ENCODE measurements at places on chromosomes 11 and 22.

DNA sequence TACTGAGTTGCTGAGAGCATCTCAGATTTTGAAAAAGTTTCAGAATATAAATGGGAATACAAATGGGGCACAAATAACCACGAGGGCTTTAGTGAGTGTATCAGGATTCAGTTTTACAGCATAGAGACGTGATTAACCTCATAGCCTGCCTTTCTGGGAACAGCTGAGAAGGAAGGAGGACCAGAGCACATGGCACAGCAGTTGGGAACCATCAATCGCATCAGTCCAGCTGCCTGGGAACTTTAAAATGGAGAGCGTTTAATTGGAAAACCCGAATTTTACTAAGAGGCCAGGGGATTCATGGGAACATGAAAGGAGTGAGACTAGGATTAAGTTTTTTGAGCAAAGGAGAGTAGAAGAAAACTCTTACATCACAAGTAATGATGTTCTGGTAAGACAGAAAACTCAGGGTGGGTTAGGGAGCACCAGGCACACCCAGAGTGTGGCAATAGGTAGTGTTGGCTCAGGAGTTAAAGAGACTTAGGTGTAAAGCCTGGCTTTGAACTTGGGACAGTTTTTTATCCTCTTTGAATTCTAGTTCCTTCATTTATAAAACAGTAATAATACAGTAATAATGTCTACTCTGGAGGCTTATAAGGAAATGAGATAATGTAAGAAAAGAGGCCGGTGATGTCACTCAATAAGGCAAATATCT is 40.2 kb downstream of the FZD4 start:
- DNase-seq: no peak

DNA sequence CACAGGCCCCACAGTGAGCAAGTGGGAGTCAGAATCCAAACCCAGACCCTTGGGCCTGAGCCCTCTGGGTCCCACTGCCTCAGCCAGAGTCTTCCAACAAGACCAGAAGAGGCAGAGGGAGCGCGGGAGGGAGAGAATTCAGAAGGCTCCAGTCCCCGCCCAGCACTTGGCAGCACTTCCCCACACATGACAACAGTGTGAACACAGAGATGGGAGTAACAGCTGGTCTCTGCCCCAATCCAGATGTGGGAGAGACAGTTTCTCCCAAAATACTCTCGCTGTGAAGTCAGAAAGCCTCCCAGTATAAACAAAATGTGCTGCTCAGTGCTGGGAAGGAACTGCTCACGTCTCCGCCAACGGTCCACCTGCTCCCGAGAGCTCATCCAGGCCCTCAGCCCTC is 219.9 kb downstream of the MN1 start:
- peak; percentile 61 for DNase-seq

GRCh38 chr11:76695133-76695532 is 24.6 kb upstream of the LRRC32 start:
- DNase-seq: no peak

DNA sequence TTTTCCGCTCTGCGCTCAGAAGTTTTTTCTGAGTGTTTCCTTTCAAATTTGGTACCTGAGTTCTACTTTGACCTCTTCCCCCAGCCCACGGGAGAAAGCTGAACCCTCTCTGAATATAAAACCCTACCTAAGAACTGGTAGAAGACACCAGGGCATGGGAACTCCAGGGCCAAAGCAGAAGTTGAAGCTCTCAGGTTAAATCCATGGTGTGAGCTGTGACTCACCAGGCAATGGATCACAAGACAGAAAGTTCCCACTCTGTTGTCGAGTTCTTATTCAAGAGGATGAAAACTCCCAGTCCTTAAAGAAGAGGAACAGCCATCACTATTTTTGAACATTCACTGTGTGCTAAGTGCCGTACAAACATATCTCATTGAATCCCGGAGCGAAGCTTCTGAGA is 8.9 kb downstream of the TMEM218 start:
- DNase-seq: no peak

- no peak for DNase-seq
These were observed 36.4 kb downstream of the RAB30 start for GRCh38 chr11:83035070-83035854.

- no peak for DNase-seq
These were observed 199.7 kb downstream of the FAT3 start for GRCh38 chr11:92424281-92424680.

DNA sequence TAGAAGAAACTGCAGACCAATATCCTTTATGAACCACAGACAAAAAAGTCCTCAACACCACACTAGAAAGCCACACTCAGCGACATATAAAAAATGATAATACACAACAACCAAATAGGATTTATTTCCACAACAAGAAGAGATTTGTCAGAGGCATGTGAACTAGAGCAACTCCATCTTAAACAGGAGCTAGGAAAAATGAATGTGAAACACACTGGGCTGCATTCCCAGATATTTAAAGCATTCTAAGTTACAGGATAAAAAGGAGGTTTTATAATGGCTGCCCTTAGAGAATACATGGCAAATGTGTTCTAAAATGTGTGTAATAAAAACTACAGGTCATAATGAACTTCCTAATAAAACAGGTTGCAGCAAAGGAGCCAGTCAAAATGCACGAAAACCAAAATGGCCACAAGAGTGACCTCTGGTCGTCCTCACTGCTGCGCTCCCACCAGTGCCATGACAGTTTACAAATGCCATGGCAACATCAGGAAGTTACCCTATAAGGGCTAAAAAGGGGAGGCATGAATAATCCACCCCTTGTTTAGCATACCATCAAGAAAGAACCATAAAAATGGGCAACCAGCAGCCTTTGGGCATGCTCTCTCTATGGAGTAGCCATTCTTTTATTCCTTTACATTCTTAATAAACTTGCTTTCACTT is 21.8 kb downstream of the XKR3 start:
- DNase-seq: no peak

DNA sequence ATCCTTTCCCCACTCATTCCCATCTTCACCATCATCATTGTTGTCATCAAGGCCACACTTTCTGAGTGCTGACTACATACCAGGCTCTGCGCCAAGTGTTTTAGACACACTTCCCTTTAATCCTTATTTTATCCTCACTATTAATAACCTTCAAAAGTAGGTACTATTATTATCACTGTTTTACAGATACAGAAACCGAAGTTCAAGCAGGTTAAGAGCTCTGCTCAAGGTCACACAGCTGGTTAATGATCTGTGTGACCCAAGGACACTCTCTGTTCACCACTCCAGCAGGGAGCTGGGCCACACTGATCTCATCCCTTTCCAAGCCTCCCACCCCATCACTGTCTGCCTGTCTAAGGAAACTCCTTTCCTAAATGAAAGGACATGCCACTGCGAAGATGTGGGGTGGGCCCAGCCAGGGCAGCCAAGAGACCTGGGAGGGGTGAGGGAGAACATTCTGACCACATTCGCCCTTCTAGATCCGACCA is 17.2 kb upstream of the TSKU start:
- no peak for DNase-seq

DNA sequence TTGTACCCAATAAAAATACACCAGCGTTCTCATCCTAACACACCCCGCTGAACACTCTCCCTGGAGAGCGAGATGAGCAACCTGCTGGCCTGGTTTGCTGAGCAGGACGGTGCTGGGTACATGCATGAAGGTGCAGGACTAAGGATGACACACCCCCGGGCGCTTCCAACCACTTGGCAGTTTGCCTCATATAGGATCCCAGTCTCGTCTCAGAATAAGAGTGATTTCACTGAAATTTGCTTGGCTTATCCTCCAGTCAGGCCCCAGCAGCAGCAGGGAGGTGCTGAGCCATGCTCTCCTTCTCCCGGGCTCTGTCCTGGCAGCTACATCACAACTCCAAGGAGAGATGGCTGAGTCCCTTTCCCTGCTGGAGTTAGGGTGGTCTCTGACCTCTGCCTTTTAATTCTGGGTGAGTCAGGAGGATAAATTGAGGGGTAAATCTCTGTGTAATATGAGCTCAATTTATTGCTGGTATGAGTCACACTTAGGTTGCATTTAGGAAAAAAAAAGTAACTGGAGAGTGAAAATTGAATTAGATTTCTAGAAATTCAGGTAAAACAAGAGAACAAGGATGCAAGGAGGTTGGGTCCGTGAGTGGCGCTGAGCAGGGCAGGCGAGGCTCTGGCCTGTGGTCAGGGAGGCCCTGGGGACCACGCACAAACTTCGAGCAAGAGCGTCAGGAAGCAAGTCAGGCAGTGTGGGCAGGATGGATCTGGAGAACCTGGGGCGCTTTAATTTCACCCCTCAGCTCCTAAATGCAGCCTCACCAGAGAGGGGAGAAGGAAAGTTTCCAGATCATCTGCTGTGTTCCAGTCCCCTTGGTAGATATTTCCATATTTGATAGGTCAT is 974.0 kb downstream of the TBC1D22A start:
- no peak for DNase-seq

- DNase-seq: no peak
These were observed 15.6 kb downstream of the ARAP1 start for GRCh38 chr11:72736452-72737069.

DNA sequence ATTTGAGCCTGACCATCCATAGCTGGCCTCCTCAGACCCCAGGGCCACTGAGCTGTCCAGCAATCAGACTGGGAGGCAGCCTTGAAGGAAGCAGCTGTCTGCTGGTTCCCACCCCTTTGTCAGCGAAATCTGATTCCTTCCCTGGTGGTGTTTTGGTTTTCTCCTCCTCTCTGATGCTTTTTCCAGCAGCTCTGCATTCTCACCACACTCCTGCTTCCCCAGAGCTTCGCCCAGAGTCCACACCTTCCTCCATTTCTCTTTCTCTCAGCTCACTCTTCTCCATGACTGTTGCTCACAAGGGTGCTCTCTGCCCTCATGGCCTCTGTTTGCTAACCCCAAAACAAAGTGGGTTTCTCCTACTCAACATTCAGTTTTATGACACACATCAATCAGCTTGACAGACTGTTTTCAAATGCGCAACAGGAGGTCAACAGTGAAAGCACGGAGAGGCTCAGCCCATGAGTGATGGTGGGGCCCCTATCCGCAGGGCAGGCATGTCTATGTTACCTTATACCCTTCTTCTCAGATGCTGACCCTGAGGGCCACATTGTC is 130.6 kb upstream of the MTNR1B start:
- DNase-seq: no peak

DNA sequence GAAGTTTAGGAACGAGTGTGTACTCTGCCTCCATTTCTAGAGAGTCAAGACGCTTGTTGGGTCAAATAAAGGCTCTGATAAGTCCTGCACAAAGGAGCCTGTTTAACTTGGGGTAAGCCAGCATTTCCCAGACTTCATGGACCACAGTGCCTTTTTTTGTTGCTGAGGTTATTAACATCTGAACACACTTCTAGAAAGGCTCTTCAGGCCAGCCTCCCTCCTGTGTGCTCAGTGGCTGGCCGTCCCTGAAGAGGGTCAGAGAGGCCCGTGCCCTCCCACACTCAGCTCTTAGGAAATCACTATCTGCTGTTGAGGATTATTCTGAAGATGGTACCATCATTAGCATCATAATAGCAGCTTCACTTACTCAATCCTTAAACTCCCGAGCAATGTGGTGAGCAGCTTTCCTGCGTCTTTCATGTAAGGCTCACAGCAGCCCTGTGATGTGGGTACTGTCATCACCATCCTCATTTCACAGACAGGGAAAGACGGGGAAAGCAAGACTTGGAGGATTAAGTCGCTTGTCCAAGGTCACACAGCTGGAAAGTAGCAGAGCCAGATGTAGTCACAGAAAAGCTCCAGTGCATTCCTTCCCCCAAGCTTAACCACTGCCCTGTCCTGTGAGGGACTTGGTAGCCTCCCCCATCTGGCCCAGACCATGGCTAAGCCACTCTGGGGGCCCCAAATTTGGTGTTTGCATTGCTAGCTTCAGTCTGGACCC is 71.3 kb downstream of the TSPAN18 start:
- no peak for DNase-seq

GRCh38 chr22:39214383-39215069 is 30.3 kb downstream of the PDGFB start:
- DNase-seq: no peak

- DNase-seq: no peak
These were observed 21.0 kb downstream of the RPL3 start for GRCh38 chr22:39298241-39298987.

GRCh38 chr11:45850446-45850845 is 3.2 kb downstream of the CRY2 start:
- no peak for DNase-seq
